ENCODE measurements at places on chromosomes 1 and 21.

GRCh38 chr1:173861731-173862145 lies 6.1 kb downstream of the GAS5 start:
- no peak for DNase-seq

DNA sequence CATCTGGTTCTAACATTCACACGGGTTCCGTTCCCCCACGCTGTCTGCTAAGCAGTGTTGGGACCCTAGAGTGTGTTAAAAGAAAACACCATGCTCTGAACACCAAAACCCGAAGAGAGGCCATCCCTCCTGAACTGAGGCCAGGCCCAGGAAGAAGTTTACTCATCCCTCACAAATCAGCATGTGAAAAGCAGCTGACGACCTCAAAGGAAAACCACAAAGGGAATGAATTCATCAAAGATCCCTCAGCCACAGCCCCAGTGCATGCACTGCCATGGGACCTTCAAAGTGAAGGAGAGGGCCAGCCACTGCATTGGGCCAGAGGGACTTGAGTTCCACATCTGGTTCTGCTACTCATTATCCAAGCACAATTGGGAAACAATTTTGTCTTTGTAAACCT lies 7.0 kb upstream of the PSEN2 start:
- DNase-seq: no peak

DNA sequence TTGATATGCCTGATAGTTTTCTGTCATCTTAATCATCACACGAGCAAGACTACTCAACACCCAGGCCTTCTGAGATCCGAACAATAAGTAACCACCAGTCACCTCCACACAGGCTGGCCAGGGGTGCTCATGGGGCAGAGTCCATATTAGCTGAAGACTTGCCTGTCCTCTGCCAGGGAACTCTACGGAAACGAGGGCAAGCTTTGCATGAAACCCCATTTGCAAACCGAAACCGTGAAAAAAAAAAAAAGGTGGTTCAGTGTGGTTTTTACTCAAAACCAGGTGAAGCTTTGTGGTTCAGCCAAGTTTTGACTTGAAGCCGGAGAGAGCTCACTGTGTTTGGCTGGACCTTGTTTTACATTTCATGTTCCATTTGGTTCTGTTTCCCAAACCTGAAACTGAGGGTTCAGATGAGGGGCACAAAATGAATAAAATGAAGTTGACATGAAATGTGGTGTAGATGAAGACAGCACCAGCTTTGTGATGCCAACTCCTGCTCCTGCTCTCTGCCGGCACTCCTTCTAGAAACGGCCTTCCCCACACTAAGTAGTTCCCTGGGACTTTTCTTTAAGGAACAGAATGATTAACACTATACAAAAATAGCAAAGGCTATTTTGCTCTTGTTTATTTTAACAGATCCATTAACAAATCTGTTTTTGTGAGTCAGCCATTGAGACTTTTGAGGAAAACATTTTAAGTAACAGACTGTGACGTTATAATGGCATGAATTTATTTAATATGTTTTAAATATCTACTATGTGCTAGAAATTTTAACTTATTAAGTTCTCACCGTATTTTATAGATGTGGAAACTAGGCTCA lies 74.7 kb downstream of the RUNX1 start:
- DNase-seq: no peak

- DNase-seq: no peak
Observed at GRCh38 chr1:64116537-64116936, 86.9 kb upstream of the UBE2U start.

- DNase-seq: no peak
Observed at GRCh38 chr1:153587314-153587713, 21.7 kb upstream of the S100A2 start.

GRCh38 chr1:223331301-223331700 lies 32.7 kb downstream of the SUSD4 start:
- DNase-seq: no peak

GRCh38 chr21:17195351-17195750 lies 317.5 kb upstream of the CXADR start:
- DNase-seq: no peak

- no peak for DNase-seq
Observed at GRCh38 chr1:204988196-204988595, 54.8 kb upstream of the CNTN2 start.

DNA sequence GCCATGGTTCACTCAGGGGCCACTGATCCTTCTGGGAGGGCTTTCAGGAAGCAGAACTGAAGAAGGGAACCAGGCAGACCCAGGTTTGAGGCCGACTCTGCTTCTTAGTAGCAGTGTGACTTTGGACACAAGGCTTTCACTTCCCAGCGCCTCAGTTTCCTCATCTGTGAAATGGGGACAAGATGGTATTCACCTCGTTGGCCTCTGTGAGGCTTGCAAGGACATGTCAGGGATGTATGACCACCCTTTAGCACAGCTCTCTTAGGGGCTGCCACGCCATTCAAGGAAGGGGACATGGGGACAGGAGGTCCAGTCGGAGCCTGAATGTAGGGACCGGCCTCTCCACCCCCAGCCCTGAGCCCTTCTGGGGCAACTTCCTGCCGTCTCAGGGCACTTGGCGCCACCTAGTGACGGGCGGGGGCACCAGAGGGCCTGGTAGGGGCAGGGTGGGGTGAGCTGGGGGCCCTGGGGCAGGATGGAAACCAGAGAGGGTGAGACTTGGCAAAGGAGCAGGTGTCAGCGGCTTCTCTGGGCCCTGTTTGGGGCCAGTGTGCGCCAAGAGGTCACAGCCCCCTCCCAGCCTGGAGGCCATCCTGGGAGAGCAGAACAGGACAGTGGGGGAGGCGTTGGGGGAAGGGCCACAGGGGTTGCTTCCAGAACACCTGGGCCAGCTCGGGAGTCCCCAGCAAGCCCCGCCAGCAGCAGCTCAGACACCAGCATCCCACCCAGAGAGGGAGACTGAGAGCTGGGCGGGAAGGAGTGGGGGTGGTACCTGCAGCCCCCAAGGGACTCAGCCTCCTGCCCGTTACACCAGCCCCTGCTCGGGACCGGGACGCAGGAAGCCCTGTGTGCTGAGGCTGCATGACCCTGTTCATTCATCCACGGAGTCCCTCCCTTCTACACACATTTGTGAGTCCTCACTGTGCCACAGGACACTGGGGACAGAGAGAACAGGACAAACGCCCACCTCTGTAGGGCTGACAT lies 102.5 kb upstream of the TARDBP start:
- DNase-seq: peak; percentile 84

DNA sequence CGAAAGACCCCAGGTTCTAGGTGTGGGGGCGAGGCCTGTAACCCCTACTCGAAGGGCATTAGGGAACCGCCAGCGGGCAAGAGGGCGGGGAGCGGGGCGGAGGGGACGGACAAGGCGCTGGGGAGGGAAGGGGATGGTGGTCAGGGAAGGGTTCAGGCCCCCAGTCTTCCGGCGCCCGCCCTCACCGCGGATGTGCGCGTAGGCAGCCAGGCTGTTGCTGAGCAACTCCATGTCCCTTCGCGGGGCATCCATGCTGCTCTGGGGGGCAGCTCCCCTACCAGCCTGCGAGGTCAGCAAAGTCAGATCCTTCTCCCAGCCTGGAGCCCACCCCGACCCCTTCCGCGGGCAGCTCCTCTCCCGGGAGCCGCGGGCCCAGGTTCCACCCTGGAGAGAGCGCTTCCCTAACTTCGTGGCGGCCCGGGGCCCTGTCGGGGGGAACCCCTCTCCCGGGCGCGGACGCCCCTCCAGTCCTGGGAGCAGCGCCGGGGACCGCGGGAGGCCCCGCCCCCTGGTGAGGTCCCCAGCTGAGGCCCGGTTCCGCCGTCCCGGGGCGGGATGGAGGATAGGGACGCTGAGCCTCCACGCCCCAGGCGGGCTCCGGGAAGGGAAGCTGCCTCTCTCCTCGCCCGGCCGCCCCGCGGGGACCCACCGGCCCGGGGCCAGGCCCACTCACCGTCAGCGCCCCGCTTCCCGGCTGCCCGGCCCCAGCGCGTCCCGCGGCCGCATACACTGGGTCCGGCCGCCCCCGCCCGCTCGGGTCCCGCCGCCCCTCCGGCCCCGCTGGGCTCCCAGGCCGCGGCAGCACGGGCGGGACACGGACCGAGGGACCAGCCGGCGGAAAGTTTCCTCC lies 434 bp downstream of the EVA1B start:
- DNase-seq: no peak

All from NCI-H510A treated with DMSO at 0.1 percent for 48 hours (cell line).